HS-27A (cell line): ENCODE measurements at places on chromosomes 11 and 22.

- DNase-seq, result no peak
Observed at GRCh38 chr11:128603752-128604414, 16.5 kb upstream of the ETS1 start.

- DNase-seq, result no peak
Observed at GRCh38 chr22:37316875-37317371, 34.6 kb downstream of the CYTH4 start.

GRCh38 chr11:95549301-95549700 lies 240.3 kb downstream of the FAM76B start:
- no peak for DNase-seq

DNA sequence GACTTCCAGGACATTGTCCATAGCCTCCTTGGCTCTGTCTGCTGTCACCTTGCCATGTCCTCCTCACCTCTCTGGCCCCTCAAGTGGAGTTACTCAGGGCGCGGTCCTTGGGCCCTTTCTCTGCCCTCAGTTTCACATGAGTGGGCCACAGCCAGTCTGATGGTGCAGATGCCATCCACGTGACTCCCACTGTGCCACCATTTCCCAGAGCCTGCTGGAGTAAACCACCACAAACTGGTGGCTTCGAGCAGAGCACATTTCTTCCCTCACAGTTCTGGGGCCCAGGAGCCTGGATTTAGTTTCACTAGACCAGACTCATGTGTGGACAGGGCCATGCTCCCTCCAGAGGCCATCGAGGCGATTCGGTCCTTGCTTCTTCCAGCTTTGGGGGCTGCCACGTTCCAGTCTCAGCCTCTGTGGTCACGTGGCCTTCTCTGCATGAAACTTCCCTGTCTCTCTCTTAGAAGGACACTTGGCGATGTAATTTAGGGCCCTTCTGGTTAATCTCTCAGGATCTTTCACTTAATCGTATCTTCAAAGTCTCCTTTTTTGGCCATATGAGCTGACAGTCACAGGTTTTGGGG lies 14.6 kb downstream of the SMARCB1 start:
- DNase-seq, result no peak

DNA sequence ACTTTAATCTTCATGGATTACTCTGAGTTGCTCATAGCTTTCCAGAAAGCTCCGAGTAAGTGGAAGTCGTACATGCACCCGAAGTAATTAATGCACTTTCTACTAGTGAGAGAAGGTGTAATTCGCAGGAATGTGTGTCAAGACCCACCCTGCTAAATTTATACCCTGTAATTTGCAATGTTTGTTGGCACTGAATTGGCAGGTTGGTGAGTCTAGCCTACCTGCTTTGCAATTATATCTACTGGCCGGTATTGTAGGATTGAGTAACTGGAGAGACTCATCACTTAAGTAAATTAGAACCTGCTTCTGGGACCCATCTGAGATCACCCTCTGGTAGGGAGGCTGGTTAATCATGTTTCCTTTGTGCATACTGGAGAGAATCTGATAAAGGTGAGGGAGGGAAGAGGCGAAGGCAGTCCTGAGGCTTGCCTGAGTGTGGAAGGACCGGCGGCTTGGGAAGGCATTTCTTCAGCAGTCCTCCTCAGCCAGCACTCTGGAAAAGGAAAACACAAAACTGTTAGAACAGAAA lies 63.3 kb downstream of the LDLRAD3 start:
- DNase-seq, result no peak

DNA sequence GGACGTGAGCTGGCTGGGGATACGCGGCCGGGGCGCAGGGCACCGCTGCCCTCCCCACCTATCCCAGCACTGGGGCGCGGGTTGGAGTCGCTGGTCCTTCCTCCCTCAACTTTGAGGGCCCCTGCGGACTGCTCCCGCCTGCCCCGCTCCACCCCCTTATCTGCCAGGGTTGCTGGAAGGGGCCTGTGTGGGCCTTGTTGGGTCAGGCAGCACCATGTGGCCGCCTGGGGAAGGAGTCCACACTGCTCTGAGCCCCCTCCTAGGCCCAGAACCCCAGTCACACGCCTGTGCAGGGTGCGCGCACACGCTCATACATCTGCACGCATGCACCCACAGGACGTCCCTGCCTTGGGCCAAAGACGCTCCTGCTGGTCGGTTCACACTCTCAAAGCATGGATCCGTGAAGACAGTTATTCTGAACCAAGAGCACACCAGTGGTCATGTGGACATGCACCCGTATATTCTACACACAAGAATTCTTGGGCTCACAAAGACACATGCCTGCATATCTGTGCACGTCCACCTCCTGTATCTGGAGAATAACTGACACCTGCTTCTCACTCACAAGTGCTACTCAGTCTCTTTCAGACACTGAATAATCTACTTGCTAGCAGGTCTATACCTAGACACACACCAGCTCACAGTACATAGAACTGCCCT lies 710 bp downstream of the TUB start:
- no peak for DNase-seq

- no peak for DNase-seq
Observed at GRCh38 chr22:40583053-40583741, 53.3 kb downstream of the MRTFA start.

DNA sequence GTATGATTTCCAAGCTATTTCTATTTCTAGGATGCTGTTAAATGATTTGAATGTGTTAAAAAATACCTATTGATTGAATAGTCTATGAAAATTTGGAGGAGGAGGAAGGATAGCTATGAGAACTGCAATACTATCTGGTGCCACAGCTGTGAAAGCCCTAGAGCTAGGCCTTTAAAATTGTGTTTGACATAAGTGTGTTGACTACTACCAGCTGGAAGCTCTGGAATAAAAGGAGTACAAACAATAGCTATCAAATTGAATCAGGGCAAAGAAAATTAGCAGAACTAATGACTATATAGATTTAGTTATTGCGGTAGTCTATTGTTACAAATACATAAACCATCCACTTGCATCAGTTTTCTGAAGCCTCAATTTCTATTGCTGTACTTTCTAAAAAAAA lies 124.8 kb upstream of the CNTN5 start:
- no peak for DNase-seq

DNA sequence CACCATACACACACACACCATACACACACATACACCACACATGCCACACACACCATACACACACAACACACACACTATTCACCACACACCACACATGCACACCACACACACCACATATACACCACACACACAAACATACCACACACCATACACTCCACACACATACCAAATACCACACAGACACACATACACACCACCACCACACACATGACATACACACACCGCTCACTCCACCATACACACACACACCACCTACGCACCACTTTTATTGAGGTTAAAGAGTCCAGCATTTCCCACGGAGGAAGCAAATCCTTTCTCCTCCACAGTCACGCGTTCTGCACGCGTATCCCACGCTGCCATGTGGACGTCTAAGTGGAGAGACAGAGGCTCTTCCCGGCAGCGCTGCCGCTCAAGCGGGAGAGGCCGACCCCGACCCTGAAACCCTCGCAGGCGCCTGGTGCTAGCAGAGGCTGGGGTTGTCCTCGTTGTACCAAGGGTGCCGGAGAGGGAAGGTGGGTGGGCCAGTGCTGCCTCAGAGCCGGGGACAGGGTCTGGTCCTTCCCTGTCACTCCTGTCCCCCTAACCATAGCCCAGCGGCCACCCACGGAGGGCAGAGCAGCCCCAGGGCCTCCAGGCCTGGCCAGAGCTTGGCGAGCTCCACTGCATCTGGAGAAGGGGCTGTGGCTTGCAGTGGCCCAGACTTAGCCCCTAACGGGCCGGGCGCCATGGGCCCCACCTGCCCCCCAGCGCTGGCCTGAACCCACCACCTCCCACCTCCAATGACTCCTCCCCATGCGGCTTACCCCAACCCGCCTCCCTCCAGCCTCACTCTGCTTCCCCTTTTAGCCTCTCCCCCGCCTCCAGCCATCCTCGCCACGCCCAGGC lies 1495.0 kb downstream of the BRD1 start:
- DNase-seq, result no peak

GRCh38 chr11:117191680-117192400 lies 7.3 kb upstream of the TAGLN start:
- no peak for DNase-seq

DNA sequence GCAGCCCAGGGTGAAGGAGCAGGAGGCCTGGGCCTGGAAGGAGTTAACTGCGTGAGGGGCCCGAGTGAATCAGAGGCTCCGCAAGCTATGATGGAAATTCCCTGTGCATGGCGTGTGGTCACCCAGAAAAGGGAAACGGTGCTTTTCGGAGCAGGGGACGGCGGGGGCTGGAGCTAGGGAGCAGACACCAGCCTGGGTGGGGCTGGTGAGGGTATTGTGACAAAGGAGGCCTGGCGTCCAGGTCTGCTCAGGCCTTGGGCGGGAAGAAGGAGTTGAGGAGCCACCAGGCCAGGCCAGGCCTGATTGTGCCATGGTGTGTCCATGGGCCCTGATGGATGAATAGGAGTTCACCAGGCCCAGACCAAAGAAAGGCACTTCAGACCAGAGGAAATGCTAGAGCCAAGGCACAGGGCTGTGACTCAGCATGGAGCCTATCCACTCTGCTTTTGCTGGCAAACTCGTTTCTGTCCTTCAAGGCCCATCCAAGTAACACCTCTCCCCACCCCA lies 12.8 kb upstream of the SPI1 start:
- no peak for DNase-seq

- no peak for DNase-seq
Observed at GRCh38 chr22:35443790-35444684, 44.1 kb downstream of the MCM5 start.

- DNase-seq, result no peak
Observed at GRCh38 chr11:39786682-39787081, 1672.8 kb downstream of the LRRC4C start.

DNA sequence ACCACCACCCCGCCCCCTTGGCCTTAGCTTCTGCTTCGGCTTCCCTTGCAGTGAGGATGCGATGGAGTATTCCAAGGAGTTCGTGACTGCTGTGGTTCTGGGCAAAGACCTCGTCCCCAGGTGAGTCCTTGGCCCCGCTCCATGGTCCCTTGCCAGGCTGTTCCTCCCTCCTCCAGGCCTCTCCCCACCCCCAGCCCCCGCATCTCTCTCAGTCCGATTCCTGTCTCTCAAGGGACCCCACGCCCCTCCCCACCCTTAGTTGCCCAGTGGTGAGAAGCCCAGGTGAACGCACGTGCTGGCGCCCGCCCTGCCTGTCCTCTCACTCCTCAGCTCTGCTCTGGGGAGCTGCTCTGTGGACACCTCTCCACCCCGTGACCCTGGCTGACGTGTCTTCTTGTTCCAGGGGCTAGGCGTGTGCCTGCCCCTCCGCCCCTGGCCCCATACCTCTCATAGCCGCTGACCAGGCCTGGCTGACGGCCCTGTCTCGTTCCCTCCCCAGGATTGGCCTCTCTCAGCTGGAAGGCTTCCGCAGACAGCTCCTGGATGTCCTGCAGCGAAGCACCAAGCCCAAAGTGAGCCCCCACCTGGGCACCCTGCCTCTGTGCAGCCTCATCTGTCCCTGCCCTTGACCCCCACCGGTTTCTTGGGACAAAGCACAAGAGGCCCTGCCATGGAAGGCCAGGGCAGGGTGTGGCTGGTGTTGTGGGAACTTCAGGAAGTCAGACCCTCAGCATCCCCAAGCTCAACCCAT lies 14.6 kb upstream of the MYRF start:
- DNase-seq, result no peak

DNA sequence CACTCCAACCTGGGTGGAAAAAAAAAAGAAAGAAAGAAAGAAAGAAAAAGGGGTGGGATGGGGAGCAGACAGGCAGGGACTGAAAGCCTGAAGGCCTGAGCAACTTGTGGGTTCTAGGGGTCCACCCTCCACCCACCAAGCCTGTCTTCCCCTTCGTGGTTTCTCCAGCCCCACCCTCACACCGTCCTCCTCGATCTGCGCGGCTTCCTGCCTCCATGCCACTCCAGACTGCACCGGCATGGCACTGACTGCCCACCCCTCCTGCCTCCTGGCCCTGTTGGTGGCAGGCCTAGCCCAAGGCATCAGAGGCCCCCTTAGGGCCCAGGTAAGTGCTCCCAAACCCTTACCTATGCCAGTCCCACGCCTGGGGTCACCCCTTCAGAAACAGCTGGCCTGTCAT lies at the start of gene CTSW:
Gene CTSW (plus strand): TSS at position 221 of the 400 bp plus-strand sequence. CDS start 18 bp downstream, at position 239.
- no peak for DNase-seq

DNA sequence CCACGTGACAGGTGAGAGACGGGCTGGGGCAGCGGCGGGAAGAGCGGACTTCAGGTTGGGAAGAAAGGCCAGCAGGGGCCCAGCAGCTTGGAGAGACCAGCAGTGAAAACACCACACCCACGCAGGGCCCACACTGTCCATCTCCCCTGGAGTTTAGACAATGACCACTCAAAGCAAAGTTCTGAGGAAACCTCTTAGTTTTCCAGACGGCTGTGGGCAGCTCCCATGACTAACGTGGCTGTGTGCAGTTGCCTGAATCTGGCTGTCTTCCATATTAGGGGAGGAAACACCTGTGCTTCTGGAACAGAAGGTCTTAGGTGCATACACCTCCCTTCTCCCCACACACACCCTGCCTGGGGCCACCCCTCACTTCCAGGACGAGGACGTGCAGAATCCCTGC lies 70.6 kb upstream of the TTLL12 start:
- DNase-seq, result no peak

- DNase-seq, result no peak
Observed at GRCh38 chr22:21683401-21683811, 17.6 kb downstream of the PPIL2 start.

GRCh38 chr11:1225386-1226225 lies 2.7 kb downstream of the MUC5B start:
- no peak for DNase-seq

GRCh38 chr11:35998634-35999033 lies 54.8 kb downstream of the LDLRAD3 start:
- DNase-seq, result no peak

DNA sequence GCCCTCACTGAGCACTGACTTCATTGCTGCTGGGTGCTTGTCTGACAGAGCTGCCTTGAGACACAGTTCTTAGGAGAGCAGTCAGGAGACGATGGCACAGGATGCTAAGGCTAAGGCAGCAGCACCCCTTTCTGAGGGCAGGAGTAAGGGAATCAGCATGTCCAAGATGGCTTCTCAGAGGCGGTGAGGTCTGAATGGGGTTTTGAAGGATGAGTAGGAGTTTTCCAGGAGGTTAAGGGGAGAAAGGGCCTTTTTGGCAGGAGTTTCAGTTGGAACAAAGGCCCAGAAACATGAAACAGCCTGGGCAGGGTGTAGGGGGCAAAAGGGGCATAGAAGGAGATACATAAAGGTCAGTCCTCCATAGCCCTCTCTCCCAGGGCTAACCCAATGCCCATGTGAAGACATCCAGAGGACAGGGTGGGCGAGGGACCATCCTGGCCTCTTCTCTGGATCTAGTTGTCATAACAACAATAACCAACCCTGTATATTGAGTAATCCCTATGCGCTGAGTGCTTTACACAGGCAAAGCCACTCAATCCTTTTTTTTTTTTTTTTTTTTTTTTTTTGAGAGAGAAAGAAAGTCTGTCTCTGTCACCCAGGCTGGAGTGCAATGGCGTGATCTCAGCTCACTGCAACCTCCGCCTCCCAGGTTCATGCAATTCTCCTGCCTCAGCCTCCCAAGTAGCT lies 19.0 kb downstream of the CYTH4 start:
- no peak for DNase-seq

GRCh38 chr11:128741916-128742315 lies 48.0 kb downstream of the FLI1 start:
- DNase-seq, result no peak
